ENCODE measurements at places on chromosomes 3 and 15.

- H3K27ac ChIP-seq: no peak overlapping the region
- no peak for DNase-seq
- H3K4me3 ChIP-seq: no peak overlapping the region
- H3K27me3 ChIP-seq: no peaks in the 10 kb centered on the region
- peaks cover 13% of the 10 kb centered on the region for H3K4me1 ChIP-seq
Observed at GRCh38 chr3:46702246-46703012, 1.2 kb downstream of the TMIE start.

GRCh38 chr3:13095408-13095937 is 22.2 kb upstream of the IQSEC1 start:
- H3K4me3 ChIP-seq: no peak overlapping the region
- no peak for DNase-seq
- H3K4me1 ChIP-seq: peaks cover 15% of the 10 kb centered on the region
- H3K27me3 ChIP-seq: no peaks in the 10 kb centered on the region
- H3K27ac ChIP-seq: no peak overlapping the region
- no peaks in the 10 kb centered on the region for H3K36me3 ChIP-seq

- H3K27ac ChIP-seq: no peak overlapping the region
- H3K27me3 ChIP-seq: no peaks in the 10 kb centered on the region
- no peaks in the 10 kb centered on the region for H3K4me1 ChIP-seq
- no peaks in the 10 kb centered on the region for H3K36me3 ChIP-seq
Observed at GRCh38 chr15:89477411-89478242, 18.8 kb downstream of the RHCG start.

DNA sequence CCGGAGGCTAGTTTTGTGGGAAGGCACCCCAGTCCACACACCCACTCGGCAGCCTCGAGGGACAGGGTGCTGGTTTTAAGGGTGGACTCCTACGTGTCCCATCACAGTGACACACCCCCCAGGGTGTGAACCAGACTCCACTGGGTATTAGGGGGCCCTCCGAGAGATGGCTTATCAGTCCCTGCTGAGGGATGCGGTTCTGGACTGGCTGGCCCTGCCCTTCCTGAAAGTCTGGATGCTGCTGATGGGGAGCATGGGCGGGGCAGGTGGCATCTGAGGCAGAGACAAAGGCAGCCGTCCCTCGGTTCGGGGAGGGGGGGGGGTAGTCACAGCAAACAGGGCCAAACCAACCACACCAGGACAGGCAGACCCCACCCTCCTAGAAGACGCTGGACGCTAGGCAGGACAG is 939 bp upstream of the ULK3 start:
- no peak for DNase-seq
- no peak overlapping the region for H3K27ac ChIP-seq
- H3K4me3 ChIP-seq: no peak overlapping the region
- H3K36me3 ChIP-seq: no peaks in the 10 kb centered on the region

DNA sequence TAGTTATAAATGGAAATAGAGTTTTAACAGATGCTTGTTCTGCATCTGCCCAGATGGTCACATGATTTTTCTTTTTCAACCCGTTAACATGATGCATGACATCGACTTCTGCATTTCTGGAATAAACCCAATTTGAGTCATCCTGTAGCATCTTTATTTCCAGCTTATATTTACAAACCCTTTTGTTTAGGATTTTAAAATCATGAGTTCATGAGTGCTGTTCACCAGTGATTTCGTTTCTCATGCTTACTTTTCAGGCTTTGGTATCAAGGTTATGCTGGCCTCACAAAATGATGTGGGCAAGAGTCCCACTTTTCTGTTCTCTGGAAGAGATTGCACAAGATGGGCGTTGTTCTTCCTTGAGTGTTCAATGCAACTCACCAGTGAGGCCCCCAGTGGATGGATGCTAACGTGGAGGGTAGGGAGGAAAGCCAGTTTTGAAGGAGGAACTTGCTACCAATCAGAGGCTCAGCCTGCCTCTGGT is 5.2 kb downstream of the HRH1 start:
- peaks cover 12% of the 10 kb centered on the region for H3K4me1 ChIP-seq
- H3K36me3 ChIP-seq: no peaks in the 10 kb centered on the region
- H3K27ac ChIP-seq: no peak overlapping the region

- no peak for DNase-seq
- no peak overlapping the region for H3K27ac ChIP-seq
- H3K4me1 ChIP-seq: 0 out of 2 replicates have a peak, but pooled peaks cover 3% of the 10 kb centered on the region
- H3K27me3 ChIP-seq: no peaks in the 10 kb centered on the region
- H3K4me3 ChIP-seq: no peak overlapping the region
Observed at GRCh38 chr3:13039213-13039896, 33.9 kb downstream of the IQSEC1 start.

DNA sequence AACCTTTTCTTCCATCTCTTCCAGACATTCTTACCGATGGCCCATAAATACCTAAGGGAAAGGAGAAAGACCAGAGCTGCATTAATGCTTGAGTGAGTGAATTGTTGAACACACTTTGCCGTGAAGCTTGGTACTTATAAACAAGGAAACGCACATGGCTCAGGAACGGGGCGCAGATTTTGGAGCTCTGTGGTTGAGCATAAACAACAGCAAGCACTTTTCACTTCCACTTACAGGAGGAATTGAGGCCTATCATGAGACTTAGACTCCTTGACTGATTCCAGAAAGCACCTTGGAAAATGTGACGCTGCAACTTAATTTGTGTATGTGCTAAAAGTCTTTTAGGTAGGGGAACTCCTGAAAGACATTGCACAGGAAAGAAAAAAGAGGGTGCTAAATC is 197.5 kb upstream of the FEZF2 start:
- H3K27ac ChIP-seq: no peak overlapping the region
- no peaks in the 10 kb centered on the region for H3K27me3 ChIP-seq
- H3K36me3 ChIP-seq: no peaks in the 10 kb centered on the region

- no peak overlapping the region for H3K27ac ChIP-seq
- H3K4me3 ChIP-seq: no peak overlapping the region
- DNase-seq: no peak
- no peaks in the 10 kb centered on the region for H3K36me3 ChIP-seq
- H3K27me3 ChIP-seq: no peaks in the 10 kb centered on the region
Observed at GRCh38 chr3:195247086-195247862, 23.7 kb downstream of the XXYLT1 start.

- no peak for DNase-seq
- H3K27ac ChIP-seq: no peak overlapping the region
- 0 out of 2 replicates have a peak, but pooled peaks cover 2% of the 10 kb centered on the region for H3K4me1 ChIP-seq
- H3K4me3 ChIP-seq: no peak overlapping the region
Observed at GRCh38 chr3:103968751-103969150, 1398.0 kb upstream of the ALCAM start.

DNA sequence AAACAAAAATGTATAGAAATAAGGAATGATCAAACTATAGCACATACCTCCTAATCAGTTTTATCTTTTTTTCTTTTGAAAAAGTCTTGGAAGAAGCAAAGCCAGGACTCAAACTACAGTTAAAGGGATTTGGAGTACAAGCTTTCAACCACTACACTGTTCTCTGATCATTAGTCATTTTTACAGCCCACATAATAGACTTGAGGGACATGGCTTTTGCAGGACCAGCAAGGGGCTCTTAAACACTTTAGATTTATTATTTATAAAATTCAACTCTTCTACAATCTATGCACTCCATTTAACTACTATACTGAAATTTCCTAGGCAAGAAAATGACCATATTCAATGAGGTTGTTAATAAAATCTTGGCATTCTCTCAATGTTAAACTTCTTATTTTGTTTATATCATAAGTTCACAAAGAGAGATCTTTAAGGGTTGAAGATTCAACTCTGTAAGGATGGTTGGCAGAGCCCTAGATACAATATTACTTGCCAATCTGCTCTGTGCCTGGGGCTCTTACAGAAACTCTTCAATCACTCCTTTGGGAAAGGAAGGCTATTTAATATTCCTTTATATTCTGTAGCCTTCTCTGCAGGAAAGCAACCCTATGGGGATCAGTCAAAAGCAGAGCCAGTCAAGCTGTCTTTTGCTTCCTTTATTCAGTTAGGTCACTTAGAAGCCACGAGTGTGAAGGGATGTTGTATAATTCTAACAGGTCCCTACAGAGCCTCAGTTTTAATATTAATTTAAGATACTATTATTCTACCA is 557.7 kb upstream of the SGO1 start:
- no peaks in the 10 kb centered on the region for H3K36me3 ChIP-seq
- no peaks in the 10 kb centered on the region for H3K4me1 ChIP-seq
- no peak for DNase-seq
- no peaks in the 10 kb centered on the region for H3K27me3 ChIP-seq
- H3K27ac ChIP-seq: no peak overlapping the region
- no peak overlapping the region for H3K4me3 ChIP-seq

GRCh38 chr3:141499965-141500364 is 13.1 kb downstream of the RASA2 start:
- H3K27me3 ChIP-seq: no peaks in the 10 kb centered on the region
- no peak overlapping the region for H3K4me3 ChIP-seq
- H3K27ac ChIP-seq: no peak overlapping the region
- no peaks in the 10 kb centered on the region for H3K36me3 ChIP-seq
- DNase-seq: no peak

GRCh38 chr15:92112180-92112579 is 258.7 kb downstream of the SLCO3A1 start:
- no peak overlapping the region for H3K27ac ChIP-seq
- no peak overlapping the region for H3K4me3 ChIP-seq
- no peaks in the 10 kb centered on the region for H3K4me1 ChIP-seq
- DNase-seq: no peak
- peaks cover 66% of the 10 kb centered on the region for H3K27me3 ChIP-seq
- no peaks in the 10 kb centered on the region for H3K36me3 ChIP-seq

- H3K36me3 ChIP-seq: no peaks in the 10 kb centered on the region
- no peak for DNase-seq
- H3K4me3 ChIP-seq: no peak overlapping the region
- no peaks in the 10 kb centered on the region for H3K4me1 ChIP-seq
- H3K27ac ChIP-seq: no peak overlapping the region
Observed at GRCh38 chr15:48559285-48559684, 86.2 kb downstream of the FBN1 start.

DNA sequence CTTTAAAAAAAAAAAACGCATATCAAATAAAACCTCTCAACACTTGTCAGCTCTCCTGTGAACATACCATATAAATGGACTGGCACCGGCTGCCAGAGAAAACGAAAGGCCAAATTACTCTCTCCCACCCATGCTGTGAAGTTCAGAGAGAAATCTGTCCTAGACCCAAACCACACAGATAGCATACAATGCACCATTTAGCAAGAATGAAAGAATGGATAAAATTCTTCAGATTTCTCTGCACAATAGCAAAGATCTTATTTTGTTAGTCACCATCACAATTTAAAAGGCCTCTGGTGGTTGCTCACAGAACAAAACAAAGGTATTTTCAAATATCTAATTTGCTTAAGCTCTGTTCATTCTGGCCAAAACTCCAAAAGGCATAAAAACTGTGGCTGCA is 93.9 kb upstream of the BHLHE40 start:
- no peak overlapping the region for H3K4me3 ChIP-seq
- peak overlapping the region; percentile 6 for H3K27ac ChIP-seq
- DNase-seq: peak; percentile 16
- H3K4me1 ChIP-seq: peaks cover 36% of the 10 kb centered on the region
- no peaks in the 10 kb centered on the region for H3K36me3 ChIP-seq

- no peaks in the 10 kb centered on the region for H3K4me1 ChIP-seq
- peaks cover 17% of the 10 kb centered on the region for H3K27me3 ChIP-seq
- H3K27ac ChIP-seq: no peak overlapping the region
- DNase-seq: no peak
- H3K4me3 ChIP-seq: no peak overlapping the region
Observed at GRCh38 chr15:65979316-65979715, 110.0 kb downstream of the RAB11A start.

DNA sequence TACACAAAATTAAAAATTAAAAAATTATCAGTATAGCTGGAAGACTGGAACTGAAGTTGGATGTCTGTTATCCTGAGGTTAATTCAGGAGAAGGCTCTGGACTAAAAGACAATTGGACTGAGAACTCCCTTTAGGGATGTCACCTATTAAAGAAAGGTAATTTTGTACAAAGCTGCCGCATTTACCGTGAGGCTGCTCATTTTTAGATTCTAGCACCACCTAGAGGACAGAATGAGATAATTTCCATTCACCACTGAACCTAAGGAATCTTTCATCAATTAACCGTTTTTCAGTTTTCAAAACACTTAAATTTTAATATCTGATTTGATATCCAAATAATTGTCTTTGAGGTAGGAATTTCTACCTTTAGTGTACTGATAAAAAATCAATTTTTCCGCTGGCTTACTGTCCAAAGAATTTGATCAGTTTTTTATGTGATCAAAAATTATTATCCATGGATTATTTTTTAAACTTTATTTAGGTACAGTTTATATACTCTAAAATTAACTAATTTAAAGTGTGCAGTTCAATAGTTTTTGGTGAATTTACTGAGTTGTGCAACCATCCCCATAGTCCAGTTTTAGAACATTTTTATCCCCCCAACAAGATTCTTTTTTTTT is 106.7 kb upstream of the TNIK start:
- no peak overlapping the region for H3K27ac ChIP-seq
- peak; percentile 76 for DNase-seq
- H3K36me3 ChIP-seq: no peaks in the 10 kb centered on the region
- H3K4me1 ChIP-seq: peaks cover 23% of the 10 kb centered on the region
- no peak overlapping the region for H3K4me3 ChIP-seq

DNA sequence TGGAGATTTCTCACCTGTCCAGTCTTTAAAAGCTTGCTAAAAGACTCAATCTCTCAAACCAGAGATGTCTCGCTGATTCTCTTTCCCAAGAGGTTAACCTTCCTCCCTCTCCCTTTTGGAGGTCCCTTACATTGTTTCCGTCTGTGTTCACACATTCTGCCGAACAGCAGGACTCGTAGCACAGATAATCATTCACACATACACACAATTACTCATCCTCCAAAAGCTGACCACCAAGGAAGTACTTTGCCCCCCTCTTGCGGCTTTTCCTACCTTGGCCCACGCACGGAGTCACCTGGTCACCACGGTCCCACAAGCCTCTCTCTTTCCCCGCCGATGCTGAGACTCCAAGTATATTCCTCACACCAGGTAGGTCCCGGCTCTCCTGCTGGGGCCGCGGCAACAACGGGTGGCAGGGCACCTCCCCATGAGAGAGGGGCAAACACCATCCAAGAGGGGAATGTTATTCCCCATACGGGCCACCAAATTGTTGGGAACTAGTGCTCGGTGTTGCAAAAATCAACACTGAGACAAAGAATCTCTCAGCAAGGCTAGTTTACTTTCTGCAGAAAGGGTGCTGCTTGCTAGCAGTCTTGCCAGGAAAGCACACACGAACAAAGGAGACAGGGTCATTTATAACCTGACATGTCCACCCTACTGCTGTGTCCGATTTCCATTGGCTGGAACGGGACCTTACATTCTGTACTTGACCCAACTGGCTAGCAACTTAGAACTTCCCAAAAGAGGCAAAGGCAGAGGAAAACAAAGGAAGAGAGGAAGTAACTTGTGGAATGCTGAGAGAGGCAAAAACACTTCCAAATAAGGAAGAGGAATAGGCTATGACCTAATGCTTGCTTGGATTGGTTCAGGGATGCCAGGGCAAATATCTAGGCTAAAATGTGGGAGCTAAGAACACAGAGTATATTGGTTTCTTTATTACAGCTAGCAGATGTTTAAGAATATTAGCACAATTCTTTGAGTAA is 102.1 kb upstream of the NECTIN3 start:
- H3K27ac ChIP-seq: no peak overlapping the region
- H3K36me3 ChIP-seq: no peaks in the 10 kb centered on the region
- no peak overlapping the region for H3K4me3 ChIP-seq

GRCh38 chr3:58657036-58657520 is 9.5 kb downstream of the FAM3D start:
- no peaks in the 10 kb centered on the region for H3K36me3 ChIP-seq
- no peak for DNase-seq
- H3K27me3 ChIP-seq: 0 out of 2 replicates have a peak, but pooled peaks cover 5% of the 10 kb centered on the region
- no peak overlapping the region for H3K4me3 ChIP-seq
- H3K4me1 ChIP-seq: no peaks in the 10 kb centered on the region
- no peak overlapping the region for H3K27ac ChIP-seq

GRCh38 chr3:42345811-42346210 is 64.6 kb downstream of the LYZL4 start:
- no peaks in the 10 kb centered on the region for H3K36me3 ChIP-seq
- H3K27me3 ChIP-seq: peaks cover 84% of the 10 kb centered on the region
- no peaks in the 10 kb centered on the region for H3K4me1 ChIP-seq
- no peak for DNase-seq
- no peak overlapping the region for H3K27ac ChIP-seq
